ENCODE measurements at places on chromosomes 16 and 17. TPM values are rescaled to one million over a fixed set of nuclear protein-coding genes. Genes with fewer than 3 reads are reported as not detected.

GGT6 gene
- polyA plus RNA-seq = 27.0 TPM

CCDC144A gene
- 0.70 TPM for polyA plus RNA-seq

AOC2 gene
- 0.87 TPM for polyA plus RNA-seq

IGF2BP1 gene
- under 0.01 TPM for polyA plus RNA-seq

NPW gene
- polyA plus RNA-seq = 1.3 TPM

RAB37 gene
- polyA plus RNA-seq = 1.3 TPM

KRT222 gene
- polyA plus RNA-seq = 1.4 TPM

KRTAP1-1 gene
- not detected for polyA plus RNA-seq

ZCCHC14 gene
- 11.2 TPM for polyA plus RNA-seq

TBC1D3K gene
- not detected for polyA plus RNA-seq

CDYL2 gene
- polyA plus RNA-seq = 0.61 TPM

KRT12 gene
- not detected for polyA plus RNA-seq
